Femur (tissue), 1 donor: ENCODE measurements at places on chromosomes 5 and 9.

DNA sequence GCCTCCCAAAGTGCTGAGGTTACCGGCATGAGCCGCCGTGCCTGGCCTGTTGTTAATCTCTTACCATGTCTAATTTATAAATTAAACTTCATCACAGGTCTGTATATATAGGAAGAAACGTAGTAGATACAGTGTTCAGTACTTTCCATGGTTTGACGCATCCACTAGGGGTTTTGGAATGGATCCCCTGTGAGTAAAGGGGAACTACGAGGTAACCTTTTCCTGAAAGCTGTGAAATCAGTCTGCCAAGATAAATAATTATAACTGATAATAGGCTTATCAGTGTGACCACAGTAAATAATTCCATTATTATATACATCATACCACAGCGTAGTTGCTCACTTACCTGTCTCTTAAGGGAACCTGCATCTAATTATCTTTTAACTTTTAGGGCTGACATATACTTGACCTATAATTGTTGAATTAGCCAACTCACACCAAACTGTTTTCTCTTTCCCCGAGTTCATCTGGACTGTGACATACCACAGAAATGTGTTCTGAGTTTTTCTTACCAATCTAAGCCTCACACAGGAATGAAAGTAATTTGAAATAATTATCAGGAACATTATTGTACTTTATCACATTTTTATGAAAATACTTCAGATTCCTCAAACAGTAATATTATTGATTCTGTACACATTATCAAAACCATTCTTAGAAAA lies 42.9 kb downstream of the DAPK1 start:
- DNase-seq: no peak

- DNase-seq: no peak
Measured at GRCh38 chr5:169051351-169051750, 249.6 kb downstream of the SLIT3 start.

GRCh38 chr5:56481428-56482357 lies 248.6 kb upstream of the ANKRD55 start:
- peak; percentile 68 for DNase-seq

- no peak for DNase-seq
Measured at GRCh38 chr5:68683632-68684036, 410.2 kb upstream of the SLC30A5 start.

DNA sequence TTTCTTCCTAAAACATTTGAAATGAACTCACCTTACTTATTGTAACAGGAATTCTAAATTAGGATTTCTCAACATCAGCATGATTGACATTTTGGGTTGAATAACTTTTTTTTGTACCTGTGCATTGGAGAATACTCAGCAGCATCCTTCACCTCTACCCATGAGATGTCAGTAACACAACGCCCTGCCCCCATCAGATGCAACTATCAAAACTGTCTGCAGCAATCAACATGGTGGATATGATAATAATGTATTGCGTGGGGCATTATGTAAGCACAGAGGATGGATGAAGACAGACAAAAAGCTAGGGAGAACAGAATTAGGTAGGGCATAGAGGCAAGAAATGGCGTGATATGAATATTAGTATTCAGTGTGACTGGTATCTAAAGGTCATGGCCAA lies 94.1 kb downstream of the PLK2 start:
- DNase-seq: no peak

GRCh38 chr5:44331471-44332050 lies 57.7 kb downstream of the FGF10 start:
- no peak for DNase-seq

DNA sequence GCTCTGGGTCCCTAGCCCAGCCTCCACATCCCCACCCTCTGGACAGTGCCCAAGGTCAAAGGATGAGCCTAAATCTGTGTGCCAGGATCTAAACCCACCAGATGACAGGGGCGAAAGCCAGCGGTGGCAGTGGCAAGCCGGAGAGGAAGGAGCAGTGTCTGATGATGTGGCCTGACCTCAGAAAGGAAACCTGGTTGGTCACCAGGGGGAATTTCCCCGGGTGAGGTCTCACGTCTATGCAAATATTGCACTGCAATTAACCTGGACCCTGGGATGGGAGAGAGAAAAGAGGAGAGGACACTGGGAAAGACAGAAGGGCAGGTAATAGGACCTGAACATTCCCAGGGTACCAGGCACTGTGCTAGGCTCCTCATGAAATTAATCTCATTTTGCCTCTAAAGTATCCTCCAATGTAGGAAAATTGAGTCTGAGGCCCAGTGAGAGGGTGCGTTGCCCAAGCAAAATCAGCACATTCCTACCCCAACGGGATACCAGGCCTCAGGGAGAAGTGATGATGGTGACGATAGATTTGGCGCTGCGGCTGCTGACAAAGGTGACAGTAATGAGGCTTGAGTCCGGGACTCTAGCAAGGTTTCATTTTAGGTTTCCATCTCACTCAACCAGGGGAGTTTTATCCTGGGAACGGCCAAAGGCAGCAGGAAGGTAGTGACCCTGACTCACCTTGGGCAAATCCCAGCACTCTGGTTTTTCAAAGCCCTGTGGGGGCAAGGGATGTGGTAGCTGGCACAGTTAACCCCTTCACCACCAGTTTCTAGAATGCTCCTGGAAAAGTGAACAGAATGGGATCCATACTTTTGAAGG lies 13.4 kb upstream of the TNIP1 start:
- DNase-seq: no peak

DNA sequence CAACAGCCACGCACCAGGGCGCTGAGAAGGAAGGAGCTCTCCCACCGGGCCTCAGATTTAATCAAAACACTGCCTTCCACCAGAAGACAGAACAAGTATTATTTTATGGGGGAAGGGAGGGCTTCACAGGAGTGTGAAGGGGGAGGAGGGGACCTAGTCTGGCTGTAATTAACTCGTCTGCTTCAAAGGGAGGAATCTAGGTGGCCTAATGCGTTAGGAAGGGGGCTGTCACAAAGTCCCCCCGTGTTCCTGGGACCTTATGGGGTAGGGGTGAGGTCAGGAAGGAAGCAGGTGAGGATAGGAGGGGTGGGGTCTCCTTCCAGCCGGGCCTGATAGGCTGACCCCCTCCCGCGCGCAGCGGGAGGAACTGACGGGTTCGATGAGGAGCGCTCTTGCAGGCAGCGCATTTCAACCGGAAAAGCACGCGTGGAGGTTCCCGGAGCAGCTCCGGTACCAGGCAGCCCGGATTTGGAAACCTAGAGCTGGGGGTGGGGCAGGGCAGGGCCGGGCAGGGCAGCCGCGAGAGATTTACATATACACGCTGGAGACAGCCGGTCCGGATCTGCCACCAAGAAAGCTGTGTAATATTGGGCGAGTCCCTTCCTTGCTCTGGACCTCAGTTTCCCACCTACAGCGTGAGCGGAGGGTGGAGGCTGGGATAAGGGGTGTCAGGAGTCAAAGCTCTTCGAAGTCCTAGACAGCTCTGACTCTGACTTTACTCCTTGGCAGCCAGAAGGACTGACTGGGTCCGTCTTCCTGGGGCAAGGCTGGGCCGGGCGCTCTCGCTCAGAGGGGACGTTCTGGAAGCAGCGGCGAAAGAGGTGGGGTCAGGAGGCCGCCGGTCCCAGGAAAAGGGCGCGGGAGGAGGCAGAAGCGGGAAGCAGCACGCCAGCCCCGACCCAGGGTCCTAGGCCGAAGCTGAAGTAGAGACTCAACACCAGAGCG lies 1.8 kb downstream of the SHB start:
- DNase-seq: peak; percentile 63

GRCh38 chr5:151030056-151030336 lies 9.6 kb downstream of the GPX3 start:
- DNase-seq: no peak

- DNase-seq: no peak
Measured at GRCh38 chr9:128370367-128370751, 815 bp upstream of the URM1 start.

DNA sequence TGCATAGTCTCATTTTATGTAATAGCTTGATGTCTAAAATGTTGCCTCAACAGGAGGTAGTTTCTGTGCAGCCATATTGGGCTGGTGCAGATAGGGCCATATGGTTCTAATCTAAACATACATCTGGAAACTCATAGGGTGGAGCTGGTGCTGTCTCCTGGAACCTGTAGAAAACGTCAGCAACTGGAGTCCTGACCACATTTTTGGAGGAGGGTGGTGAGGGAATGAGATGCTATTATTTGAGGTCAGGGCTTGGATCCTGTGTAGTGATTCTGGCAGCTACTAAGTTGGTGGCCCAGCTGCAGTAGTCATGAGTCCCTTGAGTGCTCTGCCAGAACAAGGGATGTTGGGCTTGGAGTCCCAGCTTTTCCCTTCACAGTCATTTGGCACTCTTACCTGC lies 14.1 kb downstream of the MAN2A1 start:
- DNase-seq: peak; percentile 57

DNA sequence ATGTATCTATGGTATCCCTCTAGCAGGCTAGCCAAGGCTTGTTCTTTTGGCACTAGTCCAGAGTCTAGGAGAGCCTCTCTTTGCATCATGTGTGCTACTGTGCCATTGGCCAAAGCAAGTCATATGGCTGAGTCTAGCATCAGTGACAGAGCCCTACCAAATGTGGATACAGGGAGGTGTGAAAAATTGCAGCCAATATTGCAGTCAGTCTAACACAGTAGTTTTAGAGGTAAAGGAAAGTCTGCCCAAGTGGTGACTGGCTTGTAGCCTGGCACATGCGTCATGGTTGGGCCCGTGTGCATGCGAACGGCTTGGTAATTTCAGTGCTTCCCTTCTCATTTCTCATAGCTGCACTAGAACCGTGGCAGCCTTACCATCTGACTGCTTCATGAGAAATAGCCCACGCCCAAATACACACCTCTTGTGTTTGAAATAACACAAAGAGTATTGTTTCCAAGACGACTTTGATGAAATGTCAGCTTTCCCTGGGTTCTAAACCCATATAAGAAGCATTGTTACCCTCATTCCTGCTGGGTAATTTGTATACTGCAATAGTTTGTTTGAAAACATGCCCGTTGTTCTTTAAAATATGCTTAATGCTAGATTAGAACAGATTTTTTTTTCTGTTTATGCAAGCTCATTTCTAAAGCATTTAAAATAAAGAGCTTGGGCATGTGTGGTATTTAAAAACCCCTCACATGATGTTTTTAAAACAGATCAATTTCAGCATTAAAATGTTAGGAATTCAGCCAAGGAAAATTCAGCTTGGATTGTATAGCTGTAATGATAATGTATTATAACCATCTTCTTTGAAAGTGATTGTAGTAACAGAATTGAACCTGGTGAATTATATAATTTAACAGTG lies 113.2 kb downstream of the TLE4 start:
- DNase-seq: no peak

- no peak for DNase-seq
Measured at GRCh38 chr9:68489646-68490045, 51.0 kb downstream of the TMEM252 start.

- no peak for DNase-seq
Measured at GRCh38 chr5:147727200-147727599, 55.3 kb downstream of the JAKMIP2 start.

DNA sequence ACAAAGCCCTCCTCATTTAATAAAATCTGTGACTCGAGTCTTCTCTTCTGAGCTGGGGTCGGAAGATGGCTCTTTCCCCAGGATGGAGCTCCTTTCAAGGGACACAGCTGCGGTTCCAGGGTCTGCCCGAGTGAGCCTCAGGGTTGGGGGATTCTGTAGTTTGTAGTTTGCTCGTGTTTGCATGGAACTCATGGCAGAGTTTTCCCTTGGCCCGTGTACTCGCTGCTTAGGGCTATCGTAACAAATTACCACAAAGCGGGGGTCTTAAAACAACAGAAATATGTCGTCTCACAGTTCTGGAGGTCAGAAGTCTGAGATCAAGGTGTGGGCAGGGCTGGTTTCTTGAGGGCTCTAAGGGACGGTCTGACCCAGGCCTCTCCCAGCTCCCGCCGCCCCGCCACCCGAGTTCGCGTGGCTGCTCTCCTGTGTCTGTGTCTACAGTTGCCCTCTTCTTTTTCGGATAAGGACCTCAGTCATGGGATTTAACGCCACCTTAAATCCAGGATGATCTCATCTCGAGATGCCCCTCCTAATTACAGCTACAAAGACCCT lies 13.9 kb upstream of the LPCAT1 start:
- DNase-seq: no peak

DNA sequence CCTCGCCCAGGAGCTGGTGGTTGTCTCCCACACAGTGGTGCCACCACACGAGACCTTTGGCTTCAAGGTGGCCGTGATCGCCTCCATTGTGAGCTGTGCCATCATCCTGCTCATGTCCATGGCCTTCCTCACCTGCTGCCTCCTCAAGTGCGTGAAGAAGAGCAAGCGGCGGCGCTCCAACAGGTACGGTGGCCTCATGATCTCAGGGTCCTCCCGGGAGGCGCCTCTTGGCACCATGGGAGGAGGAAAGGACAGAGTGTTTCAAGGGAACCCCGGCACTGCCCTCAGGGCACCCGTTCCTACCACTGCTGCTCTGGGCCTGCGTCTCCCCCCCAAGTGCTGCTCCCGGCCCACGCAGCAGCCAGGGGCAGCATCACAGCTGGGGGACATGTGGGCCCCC lies 18.2 kb upstream of the CARD19 start:
- DNase-seq: peak; percentile 6

GRCh38 chr5:124843596-124843899 lies 97.1 kb upstream of the ZNF608 start:
- DNase-seq: peak; percentile 44

DNA sequence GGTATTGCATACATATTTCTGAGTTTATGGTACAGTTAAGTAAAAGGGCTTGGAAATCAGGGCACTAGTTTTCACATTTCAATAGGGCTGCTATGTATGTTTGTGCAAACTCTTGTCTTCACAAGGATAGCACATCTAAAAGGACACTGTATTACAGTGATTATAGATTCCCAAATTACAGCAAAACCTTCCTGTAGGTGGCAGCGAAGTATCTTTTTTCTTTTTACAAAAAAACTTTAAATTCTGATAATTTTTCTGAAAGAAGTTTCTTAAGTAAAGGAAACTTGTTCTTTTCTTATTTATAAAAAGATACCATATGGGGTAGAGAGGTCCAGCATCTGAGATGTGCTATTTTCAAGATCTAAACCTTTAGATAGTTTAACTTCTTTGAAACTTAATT lies 337.8 kb downstream of the PTPRD start:
- no peak for DNase-seq

GRCh38 chr9:107142430-107142829 lies 140.6 kb upstream of the RAD23B start:
- DNase-seq: no peak

DNA sequence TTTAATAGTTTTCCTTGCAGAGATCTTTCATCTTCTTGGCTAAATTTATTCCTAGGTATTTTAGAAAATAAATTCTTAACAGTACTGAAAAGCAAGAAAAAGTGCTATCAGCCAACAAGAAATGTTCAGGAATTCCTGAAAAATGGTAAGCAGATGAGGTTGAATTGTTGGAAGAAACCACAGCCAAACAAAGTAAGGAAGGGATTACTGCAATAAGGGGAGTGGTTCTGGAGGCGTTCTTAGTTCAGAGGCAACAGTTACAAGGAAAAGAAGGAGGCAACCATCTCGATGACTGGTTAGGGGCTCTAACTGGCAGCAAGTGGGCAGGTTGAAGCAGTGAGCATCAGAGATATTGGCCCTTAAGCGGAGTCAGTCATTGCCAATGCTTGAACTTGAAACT lies 12.8 kb upstream of the OR13J1 start:
- no peak for DNase-seq

GRCh38 chr5:75648712-75649111 lies 37.5 kb downstream of the ANKDD1B start:
- DNase-seq: no peak
